Uterus (tissue), 4 donors: ENCODE measurements at places on chromosomes 16 and 17. TPM values are rescaled to one million over a fixed set of nuclear protein-coding genes. Genes with fewer than 3 reads are reported as not detected.

Gene CHAD
- not detected for total RNA-seq

- DNase-seq: no peak
Observed at GRCh38 chr16:90018652-90019542, at the start of gene DBNDD1. Gene DBNDD1 (minus strand): TSS chr16:90019456. CDS start chr16:90019341, 115 bp downstream.

DNA sequence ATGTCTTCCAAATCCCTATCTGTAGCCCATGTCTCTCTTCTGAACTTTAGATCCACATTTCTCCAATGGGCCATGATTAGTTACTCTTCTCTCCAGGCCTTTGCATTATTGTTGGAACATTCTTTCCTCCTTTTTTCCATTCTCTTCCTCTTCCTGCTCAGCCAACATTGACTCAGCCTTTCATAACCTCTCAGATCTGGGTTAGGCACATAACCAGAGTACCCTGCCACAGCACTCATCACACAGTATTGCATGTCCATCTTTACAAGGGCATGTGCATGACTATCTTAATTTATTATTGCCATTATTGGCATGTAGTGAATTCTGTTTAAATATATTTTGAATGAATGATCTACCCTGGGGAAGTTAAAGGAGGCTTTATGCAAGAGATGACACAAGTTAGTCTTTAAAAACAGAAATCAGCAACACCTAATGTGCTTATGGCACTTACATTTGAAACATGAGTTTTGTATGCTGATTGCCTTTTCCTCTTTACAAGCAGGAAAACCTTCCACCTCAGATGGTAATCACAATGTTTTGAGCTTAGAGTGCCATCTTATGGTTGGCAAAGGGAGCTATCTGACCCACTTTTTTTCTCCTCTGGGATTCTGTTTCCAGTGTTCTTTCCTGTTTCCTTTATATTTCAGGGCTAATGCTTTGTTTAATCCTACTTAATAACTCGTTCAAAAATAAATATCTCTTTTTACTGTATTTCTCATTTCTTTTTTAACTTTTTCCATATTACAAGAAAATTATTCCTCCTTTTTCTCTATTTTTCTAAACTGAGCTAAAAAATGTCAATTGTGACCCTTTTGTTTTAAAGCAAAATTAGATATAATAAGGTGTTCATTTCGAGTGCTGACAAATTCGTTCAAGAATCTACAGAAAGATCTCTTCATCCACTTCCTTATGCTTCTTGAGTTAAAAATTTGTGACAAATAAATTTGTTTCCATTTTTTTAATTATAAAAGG, 151.0 kb upstream of the RBL2 start:
- DNase-seq: no peak

Gene PYDC1
- total RNA-seq: not detected

Gene RANBP10
- total RNA-seq: 9.4 TPM

DNA sequence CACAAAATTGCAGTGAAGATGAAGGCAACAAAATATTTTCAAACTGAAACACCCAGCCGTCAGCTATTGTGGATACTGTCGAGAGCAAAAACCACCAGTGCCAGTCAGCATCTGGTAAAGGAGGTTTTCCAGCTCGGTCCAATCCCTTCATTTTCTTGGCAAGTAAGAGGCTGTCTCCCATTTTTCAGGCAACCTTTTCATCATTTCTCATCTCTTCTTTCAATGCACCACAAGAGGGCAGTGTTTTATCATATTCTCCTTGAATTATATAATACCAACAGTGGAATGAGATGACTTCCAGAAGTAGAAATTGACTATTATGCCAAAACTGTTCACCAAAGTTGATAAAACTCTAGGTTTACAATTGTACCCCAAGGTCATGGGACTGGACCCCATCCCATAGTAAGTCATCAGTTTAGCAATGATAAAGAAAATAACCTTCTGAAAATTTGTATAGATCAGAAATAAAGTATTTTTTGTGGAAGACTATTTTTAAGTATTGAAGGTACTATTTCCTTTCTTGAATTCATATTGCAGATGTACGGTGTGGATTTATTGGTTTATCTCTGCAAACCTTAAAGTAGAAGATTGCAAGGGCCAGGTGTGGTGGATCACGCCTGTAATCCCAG, 16.8 kb downstream of the NQO1 start:
- DNase-seq: no peak

- no peak for DNase-seq
Observed at GRCh38 chr16:14436401-14436955, 193.6 kb downstream of the PARN start.

DNA sequence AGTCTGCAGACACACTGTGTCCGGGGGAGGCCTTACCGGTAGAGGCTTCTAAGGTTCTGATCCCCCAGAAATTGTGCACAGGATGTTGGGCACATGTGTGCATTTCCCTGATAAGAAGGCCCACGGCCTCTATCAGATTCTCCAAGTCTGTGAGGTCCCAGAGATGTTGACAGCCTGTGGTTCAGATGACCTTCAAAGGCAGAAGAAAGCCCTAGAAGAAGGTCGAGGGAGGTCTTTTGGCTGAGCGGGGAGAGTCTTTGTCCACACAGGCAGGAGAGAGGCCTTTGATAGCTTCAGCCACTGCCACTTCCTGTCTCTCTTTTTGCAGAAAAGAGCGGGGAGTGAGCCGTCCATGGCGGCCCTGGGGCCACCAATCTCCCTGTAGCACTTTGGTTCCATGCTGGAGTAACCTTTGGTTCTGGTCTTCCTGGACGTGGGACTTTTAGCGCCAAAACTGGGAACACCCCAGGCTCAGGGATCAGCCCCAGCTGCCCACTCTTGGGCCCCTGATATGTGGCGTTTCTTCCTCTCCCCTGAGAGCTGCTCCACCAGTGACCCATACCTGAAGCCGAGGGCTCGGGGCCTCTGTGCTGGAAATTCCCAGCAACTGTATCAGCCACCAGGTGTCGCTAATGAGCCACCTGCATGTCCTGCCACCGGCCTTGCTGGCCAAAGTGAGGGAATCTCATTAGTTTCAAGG, 28.1 kb upstream of the LGALS9 start:
- DNase-seq: peak; percentile 78

DNA sequence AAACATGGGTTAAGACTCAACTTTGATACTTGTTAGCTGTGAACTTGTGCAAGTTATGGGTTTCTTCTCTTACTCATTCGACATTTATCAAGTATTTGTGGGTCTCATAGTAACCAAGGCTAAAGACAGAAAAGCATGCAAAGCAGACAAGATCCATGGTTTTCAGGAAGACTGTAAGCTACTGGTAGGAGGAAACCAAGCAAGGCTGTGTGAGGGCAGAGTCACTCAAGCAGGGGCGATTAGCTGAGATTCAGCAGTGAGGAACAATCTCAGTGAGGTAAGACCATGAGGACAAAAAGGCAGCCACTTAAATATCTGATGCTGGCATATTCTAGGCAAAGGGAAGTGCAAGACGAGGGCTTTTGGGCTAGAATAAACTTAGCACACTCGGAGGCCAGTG, 29.5 kb downstream of the MBTD1 start:
- DNase-seq: no peak

DNA sequence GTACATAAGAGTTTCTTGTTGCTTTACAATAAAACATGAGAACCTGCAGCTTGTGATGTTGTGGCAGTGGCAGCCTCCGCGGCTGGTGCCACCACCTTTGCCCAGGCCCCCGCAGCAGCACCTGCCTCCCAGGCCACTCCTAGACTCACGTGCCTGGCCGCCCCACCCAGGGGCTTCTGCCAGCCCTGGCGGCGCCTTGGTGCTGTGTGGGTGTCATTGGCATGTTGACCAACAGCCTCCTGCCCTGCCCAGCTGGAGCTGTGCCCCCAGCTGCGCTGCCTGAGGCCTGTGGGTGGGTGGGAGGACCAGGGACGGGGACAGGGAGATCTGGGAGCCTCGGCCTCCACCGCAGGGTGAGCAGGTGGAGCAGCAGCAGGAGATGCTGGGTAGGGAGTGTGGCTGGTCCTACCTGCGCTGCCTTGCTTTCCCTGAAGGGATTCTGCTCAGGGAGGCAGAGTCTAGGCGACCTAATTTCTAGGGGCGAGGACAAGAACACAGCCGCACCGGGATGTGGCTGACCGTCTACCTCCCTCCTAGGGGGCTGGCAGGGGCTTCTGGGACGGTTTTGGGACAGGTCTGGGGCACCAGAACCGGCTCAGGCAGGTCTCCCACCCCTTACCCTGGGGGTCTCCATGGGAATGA, 428 bp upstream of the DNASE1L2 start:
- no peak for DNase-seq

Gene RPS2
- 982 TPM for total RNA-seq

DNA sequence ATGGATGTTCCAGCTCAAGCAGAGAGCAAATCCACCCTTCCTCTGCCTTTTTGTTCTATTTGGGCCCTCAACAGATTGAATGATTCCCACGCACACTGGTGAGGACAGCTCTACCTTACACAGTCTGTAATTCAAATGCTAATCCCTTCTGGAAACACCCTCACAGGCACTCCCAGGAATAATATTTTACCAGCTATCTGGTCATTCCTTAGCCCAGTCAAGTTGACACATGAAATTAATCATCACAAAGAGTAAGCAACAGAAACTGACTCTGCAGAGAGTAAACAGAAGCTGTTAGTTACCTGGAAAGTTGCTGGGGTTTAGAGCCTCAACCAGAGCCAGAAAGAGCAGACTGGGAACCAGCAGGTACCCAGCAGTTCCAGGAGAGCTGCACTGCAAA, 75.5 kb upstream of the MMP2 start:
- no peak for DNase-seq

Gene CD19
- not detected for total RNA-seq

Gene EPX
- total RNA-seq: not detected

GRCh38 chr16:86766700-86767099, 188.4 kb downstream of the FOXL1 start:
- DNase-seq: no peak

- no peak for DNase-seq
Observed at GRCh38 chr16:73154063-73154870, 106.3 kb upstream of the ZFHX3 start.

DNA sequence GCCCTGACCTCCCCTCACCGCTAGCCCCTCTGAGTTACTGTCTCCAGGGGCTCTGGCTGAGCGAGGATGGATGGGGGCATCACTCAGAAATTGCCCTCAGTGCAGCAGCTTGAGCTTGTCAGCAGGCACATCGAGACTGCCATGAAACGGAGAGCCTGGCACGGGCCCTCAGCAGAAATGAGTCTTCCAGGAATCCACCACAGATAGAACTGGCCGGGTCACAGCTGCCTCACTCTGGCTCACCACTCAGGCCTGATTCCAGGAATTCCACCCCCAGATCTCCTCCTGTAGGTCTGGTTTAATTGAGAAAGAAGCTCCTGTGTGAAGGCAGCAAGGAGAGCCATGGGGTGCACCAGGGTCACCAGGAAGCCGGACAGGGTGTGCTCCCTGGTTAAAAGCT, 85.5 kb downstream of the GSG1L start:
- DNase-seq: no peak

Gene GFAP
- total RNA-seq: not detected

DNA sequence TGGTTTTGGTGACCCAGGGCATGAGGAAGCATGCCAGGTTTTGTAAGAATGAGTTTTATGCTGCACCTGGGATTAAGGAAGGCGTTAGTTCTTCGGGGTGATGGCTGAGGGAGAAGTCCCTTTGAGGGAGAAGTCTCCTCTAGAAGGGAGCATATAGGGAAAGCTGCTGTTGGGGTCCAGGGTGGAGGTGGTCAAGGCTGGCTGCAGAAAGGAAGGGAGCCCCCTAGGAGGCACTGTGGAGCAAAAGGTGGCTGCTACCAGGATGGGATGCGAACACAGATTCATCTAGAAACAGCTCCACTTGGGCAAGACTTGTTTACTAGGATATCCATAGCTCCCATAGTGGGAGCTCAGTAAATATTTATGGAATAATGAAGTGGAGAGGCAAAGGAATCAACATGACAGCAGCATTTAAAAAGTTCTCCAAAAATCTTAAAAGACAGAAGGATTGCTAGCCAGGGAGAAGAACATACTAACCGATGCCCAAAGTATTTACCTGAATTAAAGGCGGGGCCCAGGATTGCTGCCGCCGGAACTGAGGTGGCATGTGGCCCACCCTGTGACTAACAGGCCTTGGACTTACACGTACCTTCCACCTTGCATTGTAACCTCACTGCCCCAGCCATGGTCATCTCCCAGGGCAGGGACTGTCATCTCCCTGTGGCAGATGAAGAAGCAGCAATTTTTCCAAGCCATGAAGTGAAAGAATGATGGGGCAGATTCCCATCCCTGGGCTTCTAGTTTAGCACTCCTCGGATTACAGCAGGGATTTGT, 7.1 kb upstream of the LPCAT2 start:
- DNase-seq: peak; percentile 18

GRCh38 chr17:45410144-45411091, 22.3 kb downstream of the ARHGAP27 start:
- no peak for DNase-seq

DNA sequence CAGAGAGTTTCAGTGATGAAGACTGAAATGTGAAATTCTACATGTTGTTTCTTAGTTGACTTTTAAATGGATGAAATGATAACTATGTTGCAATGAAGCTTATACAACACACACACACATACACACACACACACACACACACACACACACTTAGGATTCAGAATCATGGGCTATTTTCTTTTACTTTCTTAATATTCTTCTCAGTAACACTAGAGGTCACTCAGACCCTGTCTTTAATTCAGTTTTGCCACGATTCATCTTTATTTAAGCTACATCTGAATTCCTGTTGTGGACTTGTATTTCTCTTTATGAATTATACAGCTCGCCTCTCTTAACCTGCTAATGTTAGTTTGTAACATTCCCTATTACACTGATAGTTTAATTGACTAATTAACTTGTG, 109.6 kb upstream of the GOT2 start:
- no peak for DNase-seq

DNA sequence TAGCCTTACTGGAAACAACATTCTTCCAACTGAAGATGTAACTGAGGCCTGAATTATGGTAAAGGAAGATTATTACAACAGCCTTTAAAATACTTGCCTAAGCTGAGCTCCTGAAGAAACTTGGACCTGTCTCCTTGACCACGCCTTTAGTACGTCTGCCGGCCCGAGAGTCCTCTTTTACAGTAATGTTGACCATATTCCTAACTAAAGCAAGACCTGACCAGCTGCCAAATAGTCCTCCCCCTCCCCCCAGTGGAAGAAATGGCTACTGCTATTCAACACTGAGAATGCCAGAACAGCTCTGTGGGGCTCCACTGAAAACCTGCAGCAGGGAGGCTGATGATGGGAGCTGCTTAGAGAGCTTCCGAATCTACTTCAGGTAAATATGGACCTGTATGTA, 12.6 kb upstream of the FOXJ1 start:
- DNase-seq: no peak

DNA sequence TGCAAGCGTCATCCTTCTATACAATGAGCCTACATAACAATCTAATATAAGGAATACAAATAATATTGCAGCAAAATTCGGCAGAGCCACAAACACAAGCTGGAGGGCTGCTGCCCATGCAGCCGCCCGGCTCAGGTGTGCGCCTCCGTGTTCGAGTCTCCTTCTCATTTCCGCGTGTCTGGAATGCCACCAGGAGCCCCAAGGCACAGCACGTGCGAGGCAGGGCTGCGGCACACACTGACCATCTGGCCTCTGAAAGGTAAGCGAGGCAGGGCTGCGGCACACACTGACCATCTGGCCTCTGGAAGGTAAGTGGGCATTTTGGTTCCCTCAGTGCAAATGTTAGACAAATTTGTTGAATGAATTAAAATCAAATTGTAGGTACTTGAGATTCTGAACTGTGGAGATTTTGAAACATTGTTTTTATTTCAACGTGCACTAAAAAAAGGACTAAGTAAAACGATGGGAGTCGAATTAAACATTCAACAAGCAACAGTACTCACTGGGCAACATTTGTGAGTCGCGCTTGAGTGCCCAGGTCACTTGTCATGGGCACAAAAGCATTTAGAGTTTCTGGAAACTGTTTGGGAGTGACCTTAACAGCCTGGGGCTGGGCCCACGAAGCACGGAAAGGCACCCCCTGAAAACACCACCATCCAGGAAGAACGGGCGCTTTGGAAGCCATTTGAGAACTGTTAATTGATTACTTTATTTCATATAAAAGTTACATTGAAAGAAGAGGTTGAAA, 37.4 kb downstream of the ZDHHC7 start:
- no peak for DNase-seq
